ENCODE measurements at places on chromosomes 7 and 10.
A peak's percentile ranks its signal among the peaks of the same experiment; 100 is the strongest.

- DNase-seq = peak; percentile 44
These were observed 227.7 kb downstream of the MGMT start for GRCh38 chr10:129694691-129695243.

DNA sequence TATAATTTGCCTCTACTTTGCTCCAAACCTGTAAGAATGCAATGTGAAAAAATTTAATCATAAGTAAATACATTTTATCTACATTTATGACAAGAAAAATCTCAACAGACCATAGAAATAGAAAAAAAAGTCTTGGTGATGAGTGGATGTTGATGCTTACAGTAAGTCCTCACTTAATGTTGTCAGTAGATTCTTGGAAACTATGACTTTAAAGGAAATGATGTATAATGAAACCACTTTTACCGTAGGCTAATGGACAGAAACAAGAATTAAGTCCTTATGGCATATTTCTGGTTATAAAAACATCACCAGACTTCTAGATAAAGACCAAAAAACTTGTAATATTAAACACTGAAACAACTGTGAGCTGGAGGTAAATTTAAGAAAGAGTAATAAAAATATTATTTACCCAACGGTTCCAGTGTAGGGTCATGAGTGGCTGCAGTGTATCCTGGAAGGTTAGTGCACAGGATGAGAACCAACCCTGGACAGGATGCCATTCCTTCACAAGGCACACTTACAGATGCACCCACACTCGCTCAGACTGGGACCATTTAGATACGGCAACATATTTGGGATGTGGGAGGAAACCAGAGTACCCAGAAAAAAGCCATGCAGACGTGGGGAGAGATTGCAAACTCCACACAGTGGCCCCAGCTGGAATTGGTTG is 76.3 kb downstream of the GLCCI1 start:
- no peak for DNase-seq

- DNase-seq = no peak
These were observed 57.8 kb downstream of the MICU1 start for GRCh38 chr10:72567889-72568640.

GRCh38 chr7:127807829-127808228 is 155.8 kb downstream of the SND1 start:
- DNase-seq = no peak

DNA sequence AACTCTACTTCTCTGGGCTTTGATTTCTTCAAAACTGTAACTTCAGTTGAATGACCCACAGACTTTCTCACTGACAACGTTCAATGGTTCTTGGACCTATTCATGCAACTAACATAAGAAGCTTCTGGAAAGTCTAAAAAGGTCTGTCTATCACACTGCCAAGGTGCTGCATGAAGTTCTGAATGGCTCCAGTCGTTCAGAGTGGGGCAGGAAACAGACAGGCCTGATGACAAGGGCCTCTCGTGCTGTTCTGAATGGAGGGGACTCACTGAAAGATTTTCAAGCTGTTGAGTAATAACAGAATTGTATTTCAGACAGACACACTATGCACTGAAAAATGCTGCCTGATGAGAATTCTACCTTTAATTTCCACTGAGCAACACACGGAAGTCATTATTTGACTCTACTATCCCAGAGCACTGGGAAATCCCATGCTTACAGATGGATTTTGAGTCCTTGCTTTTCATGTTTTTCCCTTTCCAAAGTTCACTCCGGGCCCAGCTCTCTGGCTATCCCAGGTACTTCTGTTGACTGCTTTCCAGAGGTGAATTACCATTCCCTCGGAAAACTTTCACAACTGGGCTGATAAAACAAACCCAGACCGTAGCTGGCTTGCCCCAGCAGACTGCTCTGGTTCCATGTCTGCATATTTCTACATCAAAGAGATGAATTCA is 204.9 kb upstream of the FRMD4A start:
- no peak for DNase-seq

All from GM03348 (cell line).